ENCODE measurements at places on chromosomes 12 and 14.

DNA sequence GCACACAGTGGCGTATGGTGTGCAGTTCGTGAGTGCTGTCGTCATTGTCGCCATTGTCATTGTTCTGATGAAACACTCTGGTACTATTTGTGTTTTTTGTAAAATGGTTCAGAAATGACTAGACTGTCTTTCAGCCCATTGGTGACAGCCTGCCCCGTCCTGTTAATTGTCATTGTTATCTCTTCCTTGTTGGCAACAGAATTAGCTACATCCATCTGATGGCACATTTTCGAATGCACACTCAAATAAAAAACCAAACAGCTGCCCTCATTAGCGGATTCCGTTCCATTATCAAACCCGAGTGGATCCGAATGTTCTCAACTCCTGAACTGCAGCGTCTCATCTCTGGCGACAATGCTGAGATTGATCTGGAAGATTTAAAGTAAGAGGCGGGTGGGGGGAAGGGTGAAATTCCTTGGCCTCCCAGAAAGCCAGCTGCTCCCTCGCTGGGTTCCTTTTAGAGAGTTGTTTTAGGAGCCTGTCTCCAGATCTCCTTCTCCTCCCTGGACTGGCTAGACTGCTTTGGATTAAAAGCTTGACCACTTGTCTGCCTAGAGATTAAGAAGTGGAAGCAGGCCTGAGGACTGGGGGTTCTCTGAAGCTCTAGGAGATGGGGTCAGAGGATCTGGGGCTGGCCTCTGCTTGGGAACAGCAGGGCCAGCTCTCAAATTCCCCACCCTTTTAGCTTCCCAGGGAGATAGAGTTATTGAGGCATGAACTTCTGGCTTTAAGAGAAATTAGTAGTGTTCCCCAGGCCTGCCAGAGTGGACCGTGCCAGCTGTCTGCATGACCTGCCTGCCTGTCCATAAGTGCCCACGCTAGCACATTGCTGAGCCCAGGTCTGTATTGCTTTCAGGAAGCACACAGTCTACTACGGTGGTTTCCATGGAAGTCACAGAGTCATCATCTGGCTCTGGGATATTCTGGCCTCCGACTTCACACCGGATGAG lies 43.3 kb downstream of the MMAB start:
- DNase-seq = no peak

GRCh38 chr12:105754313-105754712 lies 384.4 kb downstream of the NUAK1 start:
- DNase-seq = no peak

DNA sequence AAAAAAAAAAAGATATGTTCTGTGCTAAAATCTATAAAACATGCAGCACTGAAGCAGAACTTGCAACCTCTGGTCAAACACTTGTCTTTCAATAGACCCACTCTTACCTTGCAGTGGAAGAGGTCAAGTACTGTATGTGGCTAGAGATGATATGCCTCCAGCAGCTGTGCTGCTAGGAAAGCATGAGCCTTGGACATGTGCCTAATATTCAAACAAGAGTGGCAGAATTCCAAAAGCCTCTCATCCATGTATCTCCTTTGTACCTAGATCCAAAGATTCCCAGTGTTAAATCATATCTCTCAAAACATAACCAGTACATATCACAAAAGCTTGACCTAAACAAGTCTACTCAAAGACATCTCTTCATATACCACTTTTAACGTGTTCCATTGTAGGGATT lies 105.0 kb upstream of the CPNE8 start:
- DNase-seq = no peak

GRCh38 chr12:26283046-26283445 lies 87.7 kb downstream of the SSPN start:
- no peak for DNase-seq

DNA sequence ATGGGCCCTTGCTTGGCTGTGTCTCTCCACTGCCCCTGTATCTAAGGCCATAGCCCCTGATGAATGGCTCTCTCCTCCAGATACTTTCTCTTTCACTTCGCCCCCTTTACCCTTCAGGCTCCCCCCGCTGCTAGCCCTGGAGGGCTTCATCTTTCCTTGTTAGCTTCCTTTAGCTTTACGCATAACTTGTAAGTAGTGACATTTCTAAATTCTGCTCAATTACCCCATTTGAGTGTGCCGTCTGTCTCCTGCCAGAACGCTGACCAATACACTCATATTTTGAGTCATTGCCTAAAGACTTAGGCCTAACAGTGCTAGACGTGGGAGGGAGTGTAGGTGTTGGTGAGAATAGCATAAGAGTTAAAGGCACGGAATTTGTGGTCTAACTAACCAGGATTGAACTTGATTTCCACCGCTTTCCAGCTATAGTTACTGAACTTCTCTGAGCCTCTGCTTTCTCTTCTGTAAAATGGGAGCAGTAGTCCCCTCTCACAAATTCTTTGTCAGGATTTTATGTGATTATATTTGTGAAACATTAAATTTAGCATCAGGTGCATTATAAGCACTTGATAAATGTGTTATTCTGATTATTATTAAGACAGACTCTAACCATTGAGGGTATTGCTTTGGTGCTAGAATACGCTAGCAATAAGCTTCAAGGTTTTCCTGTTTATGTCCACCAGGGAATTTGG lies 129.3 kb downstream of the ZFP36L1 start:
- DNase-seq = no peak

- DNase-seq = no peak
These were observed 37.4 kb downstream of the NOC4L start for GRCh38 chr12:132181570-132182200.

GRCh38 chr14:106058342-106058741 lies 532.0 kb downstream of the TMEM121 start:
- no peak for DNase-seq

DNA sequence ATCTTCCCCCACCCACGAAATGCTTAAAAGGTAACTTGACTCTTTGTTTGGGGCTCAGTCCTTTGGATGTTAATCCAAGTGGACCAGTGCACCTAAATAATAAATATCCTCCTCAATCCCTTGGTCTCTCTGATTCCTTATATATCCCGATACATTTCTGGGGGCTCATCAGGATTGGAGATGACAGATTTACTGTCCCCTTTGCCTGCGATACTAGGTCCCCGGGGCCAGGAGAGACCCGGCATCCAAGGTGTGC lies 26.3 kb downstream of the KLRK1 start:
- DNase-seq = no peak

DNA sequence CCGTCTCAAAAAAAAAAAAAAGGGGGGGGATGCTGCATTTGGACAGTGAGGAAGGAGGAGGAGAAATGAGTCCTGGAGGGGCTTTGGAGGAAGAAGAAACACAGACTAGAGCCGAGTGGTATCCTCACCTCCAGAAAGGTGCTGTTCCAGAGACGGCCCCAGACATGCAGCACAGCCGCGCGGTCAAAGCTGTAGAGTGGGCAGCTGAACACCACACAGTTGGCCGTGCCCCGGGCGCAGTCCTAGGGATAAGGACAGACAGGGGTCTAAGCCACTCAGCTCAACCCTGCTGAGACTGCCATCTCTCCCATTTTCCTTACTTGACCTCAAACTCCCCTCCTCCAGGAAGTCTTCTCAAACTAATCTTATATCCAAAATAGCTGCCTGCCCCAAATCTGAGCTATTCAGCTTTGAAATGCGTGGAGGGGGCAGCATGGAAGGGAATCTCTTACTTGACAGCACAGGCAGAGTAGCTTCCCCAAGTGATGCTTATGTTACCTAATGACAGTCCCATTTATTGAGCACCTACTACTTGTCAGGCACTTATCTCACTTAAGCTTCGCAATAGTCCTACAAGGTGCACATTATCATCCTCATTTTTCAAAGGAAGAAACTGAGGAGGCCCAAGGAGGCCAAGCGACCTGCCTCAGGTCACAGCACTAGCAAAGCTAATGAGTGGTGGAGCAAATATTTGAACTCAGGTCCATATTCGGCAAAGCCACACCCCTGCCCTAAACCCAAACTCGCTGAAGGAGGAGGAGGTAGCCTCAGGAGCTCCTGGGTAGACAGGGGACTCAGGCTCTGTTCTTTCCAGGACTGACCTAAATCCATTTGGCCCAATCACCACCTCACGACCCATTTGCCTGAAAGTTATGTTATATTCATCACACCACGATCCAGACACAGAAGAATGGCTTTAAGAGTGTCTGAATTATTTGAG lies 18.7 kb downstream of the ITGA7 start:
- no peak for DNase-seq

DNA sequence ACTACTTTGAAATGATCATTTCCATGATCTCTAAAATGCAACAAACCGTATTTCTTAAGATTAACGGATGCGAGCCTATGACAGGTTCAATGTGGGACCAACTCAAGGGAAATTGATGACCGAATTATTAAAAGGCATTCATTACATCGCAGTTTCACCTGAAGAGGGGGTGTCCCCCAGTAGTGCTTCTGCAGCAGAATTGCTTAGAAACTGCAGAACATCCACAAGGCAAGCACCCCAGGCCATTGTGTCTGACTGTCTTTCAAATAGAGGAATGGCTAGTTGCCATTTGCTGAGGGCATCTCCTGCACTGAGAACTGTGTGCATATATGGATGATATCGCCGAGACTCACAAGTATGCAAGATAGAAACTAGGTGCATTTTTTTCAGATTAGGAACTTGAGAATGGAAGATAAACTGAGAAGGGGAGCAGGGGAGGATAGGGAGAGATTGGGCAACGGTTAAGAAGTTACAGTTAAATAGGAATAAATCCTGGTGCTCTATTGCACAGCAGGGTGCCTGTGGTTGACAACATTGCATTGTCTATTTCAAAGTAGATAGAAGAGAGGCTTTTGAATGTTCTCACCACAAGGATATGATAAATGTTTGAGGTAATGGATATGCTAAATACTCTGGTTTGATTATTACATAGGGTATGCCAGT lies 234.3 kb upstream of the PLEKHG7 start:
- DNase-seq = no peak

- no peak for DNase-seq
These were observed 18.1 kb downstream of the ARPC3 start for GRCh38 chr12:110431957-110432587.

GRCh38 chr12:32002848-32003493 lies 43.8 kb downstream of the RESF1 start:
- peak; percentile 18 for DNase-seq

Data from hepatic stellate cell (primary cell).